ENCODE measurements at places on chromosomes 1 and 21.

GRCh38 chr21:31910074-31910470, 37.3 kb downstream of the HUNK start:
- no peak for DNase-seq

GRCh38 chr1:217369996-217370551, 260.8 kb downstream of the GPATCH2 start:
- no peak for DNase-seq

- DNase-seq = no peak
Observed at GRCh38 chr21:32612999-32613337, 791 bp upstream of the CFAP298 start.

DNA sequence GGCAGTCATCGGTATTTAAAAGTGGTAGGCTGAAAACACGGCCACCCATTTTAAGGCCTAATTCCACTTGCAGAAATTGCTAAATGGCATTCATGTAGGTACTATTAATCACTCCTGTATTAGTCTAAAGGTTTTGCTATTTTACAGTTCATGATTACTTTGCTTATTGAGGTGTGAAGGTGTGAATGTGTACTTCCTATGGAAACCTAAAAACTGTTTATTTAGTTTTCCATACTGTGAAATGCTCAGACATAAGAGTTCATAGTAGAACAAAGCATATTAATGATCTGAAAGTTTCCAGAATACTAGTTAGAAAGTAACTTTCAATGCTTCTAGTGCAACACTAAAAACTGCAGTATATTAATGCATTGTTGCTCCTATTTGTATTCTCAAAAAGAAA, 69.8 kb downstream of the ITGB3BP start:
- no peak for DNase-seq

DNA sequence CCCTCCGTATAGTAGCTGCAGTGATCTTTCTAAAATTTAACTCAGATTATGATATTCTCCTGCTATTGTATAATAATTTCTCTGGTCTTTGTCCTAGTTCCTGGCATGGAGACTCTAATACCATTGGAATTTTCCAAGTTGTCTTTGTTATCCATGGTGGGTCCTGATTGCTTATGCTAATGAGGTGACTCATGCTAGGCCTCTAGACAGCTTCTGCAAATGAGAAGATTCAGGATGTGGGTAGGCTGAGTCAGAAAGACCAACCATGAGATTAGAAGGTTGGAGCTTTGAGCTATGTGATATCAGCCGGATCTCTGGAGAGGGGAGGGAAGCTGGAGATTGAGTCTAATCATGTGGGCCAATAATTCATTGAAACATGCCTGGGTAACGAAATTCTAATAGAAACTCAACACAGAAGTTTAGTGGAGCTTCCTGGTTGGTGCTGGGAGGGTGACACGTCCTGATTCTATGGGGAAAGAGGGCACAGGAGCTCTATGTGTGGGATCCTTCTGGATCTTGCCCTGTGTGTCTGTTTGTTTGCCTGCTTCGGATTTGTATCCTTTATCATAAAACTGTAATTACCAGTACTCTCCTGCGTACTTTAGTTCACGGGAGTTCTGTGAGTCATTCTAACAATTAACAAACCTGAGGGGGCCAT, 73.2 kb upstream of the CNIH3 start:
- DNase-seq = peak; percentile 3

DNA sequence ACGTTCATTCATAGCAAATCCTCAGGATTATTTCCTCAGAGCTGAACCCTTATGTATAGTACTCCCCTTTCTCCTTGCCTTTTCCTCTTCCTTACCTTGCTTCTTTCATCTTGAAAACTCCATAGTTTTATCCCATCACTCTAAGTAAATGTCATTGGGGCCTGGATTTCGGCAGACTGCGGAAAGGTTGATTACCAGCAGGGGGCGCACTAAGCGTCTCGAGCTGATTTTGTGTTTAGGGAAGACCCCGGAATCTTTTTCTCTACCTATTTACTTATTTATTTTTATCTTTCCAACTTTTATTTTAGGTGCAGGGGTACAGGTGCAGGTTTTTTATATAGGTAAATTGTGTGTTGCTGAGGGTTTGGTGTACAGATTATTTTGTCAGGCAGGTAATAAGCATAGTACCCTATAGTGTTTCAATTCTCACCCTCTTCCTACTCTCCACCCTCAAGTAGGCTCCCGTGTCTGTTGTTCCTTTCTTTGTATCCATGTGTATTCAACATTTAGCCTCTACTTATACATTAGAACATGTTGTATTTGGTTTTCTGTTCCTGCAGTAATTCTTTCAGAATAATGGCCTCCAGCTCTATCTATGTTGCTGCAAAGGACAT, 11.4 kb upstream of the MTARC1 start:
- DNase-seq = no peak

DNA sequence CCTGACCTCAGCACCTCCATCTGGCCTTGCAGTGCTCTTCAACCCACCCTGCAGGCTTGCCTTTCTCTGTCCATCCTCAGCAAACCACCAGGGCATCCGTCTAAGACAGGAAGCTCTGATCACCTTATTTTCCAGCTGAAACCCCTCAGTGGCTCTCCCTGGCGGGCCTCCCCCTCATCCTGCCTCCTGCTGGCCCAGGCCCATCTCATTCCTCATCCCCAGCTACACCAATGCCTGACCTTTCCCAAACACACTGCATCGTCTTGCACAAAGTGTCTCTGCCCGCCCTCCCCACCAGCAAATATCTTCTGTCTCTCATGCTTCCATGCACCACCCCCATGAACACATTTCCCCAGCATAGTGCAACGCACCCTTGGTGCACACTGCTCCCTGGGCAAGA, 205.0 kb downstream of the TOMM20 start:
- DNase-seq = no peak

DNA sequence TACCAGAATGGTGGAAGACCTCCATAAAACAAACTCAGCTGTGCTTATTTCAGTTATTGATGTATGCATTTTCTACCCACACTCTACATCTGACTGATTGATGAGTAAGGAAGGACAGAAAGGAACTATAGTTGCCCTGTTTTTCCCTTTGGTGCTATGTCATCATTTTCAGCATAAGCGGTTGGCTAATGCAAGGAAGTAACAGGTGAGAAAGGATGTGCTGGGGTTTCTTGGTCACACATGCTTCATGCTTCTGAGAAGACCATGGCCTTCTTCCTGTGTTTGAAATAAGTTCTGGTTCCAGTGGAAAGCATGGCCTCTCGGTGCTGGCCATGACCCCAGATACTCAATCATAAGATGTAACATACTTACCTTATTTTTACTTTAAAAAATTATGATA, 541.2 kb downstream of the PTPRU start:
- no peak for DNase-seq

GRCh38 chr1:46401964-46402626, 8.0 kb downstream of the FAAH start:
- DNase-seq = no peak

DNA sequence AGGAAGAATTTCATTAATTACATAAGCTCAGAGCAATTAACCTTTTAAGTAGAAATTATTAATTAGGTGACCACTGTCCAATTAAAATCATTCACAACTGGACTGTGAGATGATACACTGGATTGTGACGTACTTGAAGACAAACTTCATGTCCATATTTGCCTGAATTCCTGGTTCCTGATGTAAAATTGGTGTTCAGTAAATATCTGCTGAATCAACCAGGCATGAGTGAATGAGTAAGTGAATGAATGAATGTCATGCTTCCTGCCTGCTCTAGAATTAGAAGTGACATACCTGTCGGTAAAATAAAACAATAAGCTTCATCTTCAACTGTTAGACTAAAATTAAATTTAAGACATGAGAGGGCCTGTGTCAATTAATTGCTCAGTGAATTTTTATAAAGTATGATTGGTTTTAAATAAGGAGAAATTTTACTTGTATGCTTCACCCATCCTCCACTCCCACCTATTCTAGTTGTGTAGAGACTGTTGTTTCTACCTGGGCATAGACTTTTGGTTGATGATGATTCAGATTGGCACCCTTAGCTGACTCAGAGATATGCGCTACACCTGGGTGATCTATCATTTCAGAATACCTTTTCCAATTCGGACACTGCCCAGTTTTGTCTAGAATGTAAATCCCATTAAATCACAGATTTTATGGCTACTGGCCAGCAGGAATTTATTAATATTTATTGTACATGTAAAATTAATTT, 56.9 kb upstream of the PTGS2 start:
- DNase-seq = no peak

- no peak for DNase-seq
Observed at GRCh38 chr1:40652468-40652867, 13.0 kb downstream of the RIMS3 start.

- DNase-seq = no peak
Observed at GRCh38 chr1:238652346-238652968, 733.9 kb upstream of the CHRM3 start.

DNA sequence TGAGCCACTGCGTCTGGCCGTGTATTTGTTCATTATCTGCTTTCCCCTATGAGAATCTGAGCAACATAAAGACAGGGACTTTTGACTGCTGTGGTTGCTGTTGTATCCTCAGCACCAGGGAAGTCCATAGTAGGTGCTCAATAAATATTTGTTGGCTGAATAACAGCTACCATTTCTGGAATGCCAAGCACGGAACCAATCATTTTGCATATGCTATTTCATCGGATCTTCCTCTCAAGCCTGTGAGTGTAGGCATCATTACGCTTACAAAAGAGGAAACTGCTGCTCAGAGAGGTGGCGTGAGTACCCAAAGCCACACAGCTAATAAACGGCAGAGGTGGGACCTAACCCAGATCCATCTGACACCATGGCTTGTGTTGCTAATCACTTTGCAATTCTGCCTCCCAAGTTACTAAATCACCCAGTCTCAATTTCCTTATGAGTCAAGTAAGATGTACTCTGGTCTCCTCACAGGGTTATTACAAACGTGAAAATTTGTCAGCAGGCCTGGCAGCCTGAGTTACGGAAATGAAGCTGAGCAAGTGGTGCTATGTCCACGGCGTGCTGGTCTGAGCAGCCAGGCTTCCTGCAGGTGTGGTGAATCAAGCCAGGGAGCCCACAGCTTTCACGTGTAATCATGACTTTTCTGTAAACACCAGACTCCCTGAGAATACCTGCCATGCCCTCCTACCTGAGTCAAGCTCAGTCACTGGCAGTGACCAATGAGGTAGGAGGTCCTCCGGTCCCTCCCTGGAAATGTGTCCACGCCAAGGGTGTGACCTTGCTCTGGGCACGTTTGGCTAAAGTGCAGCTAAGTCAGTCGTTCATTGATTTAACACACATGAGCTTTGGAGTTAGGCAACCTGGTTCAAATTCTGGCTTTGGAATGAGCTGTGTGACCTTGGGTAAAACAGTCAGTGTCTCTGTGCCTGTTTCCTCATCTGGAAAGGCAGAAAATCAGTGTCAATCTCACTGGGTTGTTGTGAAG, 4.8 kb upstream of the RHCE start:
- DNase-seq = no peak

DNA sequence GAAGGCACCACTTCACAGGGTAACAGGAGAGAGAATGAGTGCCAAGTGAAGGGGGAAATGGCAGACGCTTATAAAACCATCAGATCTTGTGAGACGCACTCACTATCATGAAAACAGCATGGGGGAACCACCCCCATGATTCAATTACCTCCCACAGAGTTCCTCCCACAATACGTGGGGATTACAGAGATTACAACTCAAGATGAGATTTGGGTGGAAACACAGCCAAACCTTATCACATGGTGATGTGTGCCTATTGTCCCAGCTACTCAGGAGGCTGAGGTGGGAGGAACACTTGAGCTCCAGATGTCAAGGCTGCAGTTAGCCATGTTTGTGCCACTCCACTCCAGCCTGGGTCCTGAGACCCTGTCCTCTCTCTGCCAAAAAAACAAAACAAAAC, 56.0 kb upstream of the DSCAM start:
- no peak for DNase-seq

DNA sequence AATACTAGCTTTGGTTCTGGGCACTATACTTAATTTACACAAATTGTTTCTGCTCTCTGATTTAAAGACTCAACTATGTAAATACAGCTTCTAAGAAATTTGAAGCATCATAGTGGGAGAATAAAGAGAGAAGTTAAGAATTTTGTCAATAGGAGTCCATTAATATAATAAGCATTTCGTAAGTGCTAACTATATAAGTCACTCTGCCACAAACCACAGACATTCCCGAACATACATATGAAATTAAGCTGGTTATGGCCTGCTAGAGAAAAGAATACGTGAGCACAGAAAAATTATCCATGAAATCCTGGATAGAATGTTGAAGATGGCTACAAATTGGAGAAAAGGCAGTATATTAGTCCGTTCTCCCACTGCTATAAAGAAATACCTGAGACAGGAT, 526.2 kb downstream of the MRPL39 start:
- DNase-seq = no peak
